Activated CD8-positive, alpha-beta T cell treated with anti-CD3 and anti-CD28 coated beads for 36 hours (primary cell): ENCODE measurements at places on chromosomes 6 and 20. TPM values are rescaled to one million over a fixed set of nuclear protein-coding genes. Genes with fewer than 3 reads are reported as not detected.

Gene DEFB125
- not detected for total RNA-seq

Gene KCNQ2
- total RNA-seq = not detected

Gene DZANK1
- 1.8 TPM for total RNA-seq

Gene SLC22A23
- 0.34 TPM for total RNA-seq

Gene AIF1
- 240 TPM for total RNA-seq

Gene CBLN4
- not detected for total RNA-seq

Gene FAM209A
- total RNA-seq = 1.1 TPM

Gene SUMO4
- total RNA-seq = 3.7 TPM

Gene TLDC2
- not detected for total RNA-seq

Gene WRNIP1
- 36.6 TPM for total RNA-seq

Gene FAM162B
- not detected for total RNA-seq

Gene DEFB114
- total RNA-seq = not detected

Gene KHDC1L
- not detected for total RNA-seq

Gene RNF39
- not detected for total RNA-seq

Gene SASH1
- 0.04 TPM for total RNA-seq

Gene FYN
- total RNA-seq = 386 TPM

Gene CRISP2
- not detected for total RNA-seq

Gene HMGN3
- total RNA-seq = 49.4 TPM

Gene FAM83B
- total RNA-seq = not detected

Gene GNMT
- total RNA-seq = 0.38 TPM

Gene STAU1
- 57.7 TPM for total RNA-seq

Gene LGSN
- not detected for total RNA-seq

Gene PABPC1L
- 93.8 TPM for total RNA-seq

Gene SLC22A3
- total RNA-seq = not detected

Gene ANKRD66
- total RNA-seq = not detected

Gene C4A
- total RNA-seq = 2.8 TPM

Gene MTRF1L
- 17.5 TPM for total RNA-seq

Gene BPHL
- total RNA-seq = 9.5 TPM

Gene ZNF391
- total RNA-seq = 4.5 TPM

Gene NRN1
- 7.1 TPM for total RNA-seq

Gene DNMT3B
- 2.9 TPM for total RNA-seq

Gene RSPO3
- not detected for total RNA-seq

Gene TOX2
- 1.5 TPM for total RNA-seq

Gene GSTA2
- total RNA-seq = not detected

Gene PRRC2A
- 262 TPM for total RNA-seq

Gene ZFAND3
- 37.9 TPM for total RNA-seq

Gene KIZ
- 13.2 TPM for total RNA-seq

Gene SLC35D3
- total RNA-seq = not detected

Gene PAK5
- total RNA-seq = not detected

Gene BPI
- not detected for total RNA-seq

Gene DYNLT2
- 2.4 TPM for total RNA-seq

Gene ADISSP
- 62.5 TPM for total RNA-seq

Gene PI16
- total RNA-seq = not detected

Gene RGS19
- total RNA-seq = 42.5 TPM

Gene PPT2
- 21.7 TPM for total RNA-seq

Gene TRIM10
- not detected for total RNA-seq

Gene TAP1
- total RNA-seq = 210 TPM
